NCI-H1417 treated with DMSO at 0.1 percent for 48 hours (cell line): ENCODE measurements at places on chromosomes 3 and 15.

GRCh38 chr3:82707035-82707434, 945.6 kb upstream of the GBE1 start:
- DNase-seq, result no peak

GRCh38 chr3:39810647-39811161, 1.3 kb downstream of the MYRIP start:
- no peak for DNase-seq

- DNase-seq, result no peak
Observed at GRCh38 chr15:82832601-82833361, 23.4 kb downstream of the WHAMM start.

DNA sequence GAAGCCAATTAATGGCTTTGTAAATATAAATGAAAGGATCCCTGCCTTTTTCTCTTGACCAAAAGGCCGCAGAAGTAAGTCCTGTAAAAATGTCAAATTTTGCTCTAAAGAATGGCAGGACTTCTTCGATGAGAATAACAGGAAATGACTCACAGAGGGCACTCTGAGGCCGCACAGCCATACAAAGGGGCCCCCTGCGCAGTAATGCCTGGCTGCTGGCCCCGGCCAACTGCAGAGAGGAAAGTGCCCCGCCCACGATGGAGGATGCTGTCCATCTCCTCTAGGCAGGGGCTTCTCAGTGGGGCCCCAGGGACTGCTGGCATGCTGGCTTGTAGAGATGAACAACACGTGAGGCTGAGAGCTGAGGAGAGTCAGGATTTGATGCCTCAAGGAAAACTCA, 18.1 kb upstream of the SCN10A start:
- DNase-seq, result no peak

DNA sequence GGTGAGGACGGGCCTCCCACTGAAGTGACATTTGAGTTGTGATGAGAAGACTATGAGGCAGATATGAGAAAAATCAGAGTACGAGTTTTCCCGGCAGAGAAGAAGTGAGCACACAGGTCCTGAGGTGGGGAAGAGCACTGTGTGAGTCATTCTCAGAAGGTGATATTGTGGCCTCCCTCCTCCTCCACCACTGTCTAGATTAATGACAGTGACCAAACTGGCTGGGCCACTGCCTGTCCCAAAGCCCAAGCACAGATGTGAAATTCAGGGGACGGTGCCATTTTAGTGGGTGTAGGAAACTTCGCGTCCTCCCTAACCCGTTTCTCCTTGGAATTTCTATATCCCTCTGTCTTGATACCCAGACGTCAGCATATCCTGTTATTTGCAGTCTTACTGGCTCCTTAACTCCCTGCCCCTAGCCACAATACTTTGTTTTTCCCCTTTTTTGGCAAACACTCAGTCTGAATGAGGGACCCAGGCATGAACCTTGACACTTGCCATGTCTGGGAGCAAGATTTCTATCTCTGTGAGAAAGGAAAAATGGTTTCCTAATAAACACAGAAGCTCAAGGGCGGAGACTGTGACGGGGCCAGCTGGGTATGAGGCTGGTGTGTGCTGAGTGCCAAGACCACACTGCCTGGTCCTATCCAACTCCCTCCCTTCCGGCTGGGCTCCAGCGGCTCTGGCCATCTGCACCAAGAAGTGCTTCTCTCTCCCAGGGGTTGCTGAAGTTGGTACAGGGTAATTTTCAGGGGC, 15.2 kb downstream of the PRICKLE2 start:
- DNase-seq, result no peak

GRCh38 chr3:142660383-142660782, 63.5 kb upstream of the TRPC1 start:
- DNase-seq, result no peak

DNA sequence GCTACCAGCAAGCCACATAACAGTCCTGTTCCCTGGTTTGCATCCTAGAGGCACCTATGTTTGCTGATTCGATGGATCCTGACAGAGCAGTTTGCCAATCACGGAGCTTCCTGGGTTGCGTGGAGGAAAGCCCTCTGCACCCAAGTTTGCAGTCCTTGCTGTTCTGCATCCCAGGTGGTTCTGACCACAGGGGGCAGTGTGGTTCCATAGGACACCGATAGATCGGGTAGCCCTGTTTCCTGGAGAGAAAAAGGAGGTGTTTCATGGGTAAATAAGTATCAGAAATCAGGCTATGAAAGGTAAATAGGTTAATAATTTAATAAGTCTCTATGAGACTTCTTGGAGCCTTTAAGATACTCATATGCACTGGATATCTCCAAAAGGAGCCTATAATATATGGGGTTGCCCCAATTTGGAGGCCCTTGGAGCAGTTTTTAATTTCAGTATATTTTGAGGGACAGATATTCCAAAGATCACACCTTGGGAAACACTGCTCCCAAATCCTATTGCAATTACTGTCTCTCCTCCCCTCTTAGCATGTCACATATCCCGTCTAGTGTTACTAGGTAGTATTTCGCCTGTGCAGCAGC, 194.6 kb upstream of the TPM1 start:
- no peak for DNase-seq

DNA sequence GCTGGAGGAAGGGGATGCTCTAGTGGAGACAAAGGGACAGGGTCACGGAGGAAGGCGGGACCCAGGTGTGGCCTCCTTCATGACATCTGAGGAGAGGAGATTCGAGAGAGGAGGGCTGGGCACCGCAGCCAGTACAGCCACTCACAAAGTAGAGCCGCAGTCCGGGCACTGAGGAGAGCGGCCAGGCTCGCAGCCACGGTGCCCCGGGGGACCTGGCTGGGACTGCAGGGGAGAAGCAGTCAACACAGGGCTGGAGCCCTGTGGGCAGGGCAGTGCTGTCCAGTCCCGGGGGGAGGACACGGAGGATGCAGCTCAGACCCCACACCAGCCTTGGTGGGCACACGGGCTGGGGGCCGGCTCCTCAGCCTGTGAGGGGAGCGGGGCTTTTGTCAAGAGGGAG, 40.3 kb downstream of the HMCES start:
- no peak for DNase-seq
